ENCODE measurements at places on chromosomes 3 and 15.

- peak; percentile 33 for DNase-seq
Measured at GRCh38 chr3:155745795-155746550, 1.1 kb upstream of the PLCH1 start.

- DNase-seq, result peak; percentile 4
Measured at GRCh38 chr3:29805757-29806156, 524.9 kb downstream of the RBMS3 start.

DNA sequence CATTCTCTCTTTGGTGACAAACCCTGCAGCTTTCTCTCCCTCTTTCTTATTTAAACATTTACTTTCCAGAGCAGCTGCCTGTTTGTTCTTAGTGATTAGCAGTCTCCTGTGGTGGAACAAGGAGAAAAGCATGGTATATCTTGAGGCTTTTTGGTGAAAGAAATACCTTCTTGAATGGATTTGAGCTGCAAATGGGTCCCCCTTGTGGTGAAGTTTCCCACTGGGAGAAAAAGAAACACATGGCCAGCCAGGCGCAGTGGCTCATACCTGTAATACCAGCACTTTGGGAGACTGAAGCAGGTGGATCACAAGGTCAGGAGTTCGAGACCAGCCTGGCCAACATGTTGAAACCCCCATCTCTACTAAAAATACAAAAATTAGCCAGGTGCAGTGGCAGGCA lies 48.3 kb upstream of the ACP3 start:
- peak; percentile 13 for DNase-seq

GRCh38 chr3:133890972-133891644 lies 4.6 kb downstream of the RAB6B start:
- DNase-seq, result no peak

DNA sequence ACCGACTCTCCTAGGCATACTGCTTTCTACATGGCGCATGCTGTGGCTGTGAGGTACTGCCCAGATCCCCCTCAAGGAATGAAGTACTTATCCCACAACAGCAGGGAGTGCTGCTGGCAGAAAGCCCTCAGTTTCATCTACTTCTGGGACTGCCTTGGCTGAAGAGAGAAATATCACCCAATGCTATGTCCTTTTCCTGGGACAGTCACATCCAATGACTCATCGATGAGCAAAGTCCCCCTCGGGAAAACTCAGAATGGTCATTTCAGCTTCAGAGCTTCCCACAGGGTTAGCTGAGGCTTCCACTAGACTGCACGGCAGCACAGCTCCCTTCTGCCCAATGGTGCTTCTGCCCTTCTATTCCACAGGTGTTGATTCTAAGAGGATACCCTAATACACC lies 3.6 kb upstream of the NMD3 start:
- no peak for DNase-seq

- no peak for DNase-seq
Measured at GRCh38 chr3:42451546-42452230, 41.3 kb upstream of the LYZL4 start.

GRCh38 chr15:49083401-49084284 lies 37.4 kb upstream of the SECISBP2L start:
- peak; percentile 36 for DNase-seq

DNA sequence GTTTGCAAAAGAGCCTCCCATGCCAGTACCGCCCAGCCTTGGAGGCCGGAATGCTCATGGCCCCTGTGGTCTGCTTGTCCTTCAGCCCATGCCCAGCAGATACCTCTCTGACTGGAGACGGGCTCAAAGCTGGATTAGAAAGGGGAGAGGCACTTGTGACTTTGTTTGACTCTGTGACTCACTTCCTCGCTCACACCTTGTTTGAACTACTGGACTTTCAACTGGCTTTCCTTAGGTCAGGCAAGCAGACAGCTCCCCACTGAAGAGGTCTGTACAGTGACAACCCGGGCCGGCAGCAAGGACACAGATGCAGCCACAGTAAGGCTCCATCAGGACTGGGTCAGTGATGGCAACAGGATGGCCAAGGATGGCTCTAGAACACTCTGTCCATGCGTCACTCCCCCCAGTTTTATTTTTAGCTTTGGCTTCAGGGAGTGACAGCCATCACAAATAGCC lies 98.6 kb upstream of the ABHD17C start:
- DNase-seq, result no peak

- DNase-seq, result no peak
Measured at GRCh38 chr3:184776916-184777315, 35.0 kb upstream of the VPS8 start.

GRCh38 chr3:42090973-42091731 lies at the start of gene TRAK1:
TRAK1 (plus strand) TSS chr3:42091357; CDS start chr3:42091470, 113 bp downstream.
- DNase-seq, result peak; percentile 78

DNA sequence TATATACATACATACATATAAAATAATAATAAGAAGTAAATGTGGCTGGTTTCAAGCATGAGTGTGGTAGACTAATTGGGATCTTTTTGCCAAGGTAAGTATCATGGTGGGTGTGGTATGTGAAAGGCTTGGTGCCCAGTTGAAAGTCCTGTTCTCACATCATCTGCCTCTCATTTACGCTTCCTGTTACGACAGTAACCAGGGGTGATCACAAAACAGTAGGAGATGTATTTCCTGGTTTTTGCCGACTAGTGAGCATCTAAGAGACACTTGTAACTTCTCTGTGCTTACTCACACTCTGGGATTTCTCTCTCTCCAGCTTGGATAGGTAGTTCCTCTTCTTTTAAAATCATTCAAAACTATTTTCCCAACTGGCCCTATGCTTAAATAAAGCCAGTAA lies 1028.3 kb upstream of the NR2F2 start:
- DNase-seq, result no peak

DNA sequence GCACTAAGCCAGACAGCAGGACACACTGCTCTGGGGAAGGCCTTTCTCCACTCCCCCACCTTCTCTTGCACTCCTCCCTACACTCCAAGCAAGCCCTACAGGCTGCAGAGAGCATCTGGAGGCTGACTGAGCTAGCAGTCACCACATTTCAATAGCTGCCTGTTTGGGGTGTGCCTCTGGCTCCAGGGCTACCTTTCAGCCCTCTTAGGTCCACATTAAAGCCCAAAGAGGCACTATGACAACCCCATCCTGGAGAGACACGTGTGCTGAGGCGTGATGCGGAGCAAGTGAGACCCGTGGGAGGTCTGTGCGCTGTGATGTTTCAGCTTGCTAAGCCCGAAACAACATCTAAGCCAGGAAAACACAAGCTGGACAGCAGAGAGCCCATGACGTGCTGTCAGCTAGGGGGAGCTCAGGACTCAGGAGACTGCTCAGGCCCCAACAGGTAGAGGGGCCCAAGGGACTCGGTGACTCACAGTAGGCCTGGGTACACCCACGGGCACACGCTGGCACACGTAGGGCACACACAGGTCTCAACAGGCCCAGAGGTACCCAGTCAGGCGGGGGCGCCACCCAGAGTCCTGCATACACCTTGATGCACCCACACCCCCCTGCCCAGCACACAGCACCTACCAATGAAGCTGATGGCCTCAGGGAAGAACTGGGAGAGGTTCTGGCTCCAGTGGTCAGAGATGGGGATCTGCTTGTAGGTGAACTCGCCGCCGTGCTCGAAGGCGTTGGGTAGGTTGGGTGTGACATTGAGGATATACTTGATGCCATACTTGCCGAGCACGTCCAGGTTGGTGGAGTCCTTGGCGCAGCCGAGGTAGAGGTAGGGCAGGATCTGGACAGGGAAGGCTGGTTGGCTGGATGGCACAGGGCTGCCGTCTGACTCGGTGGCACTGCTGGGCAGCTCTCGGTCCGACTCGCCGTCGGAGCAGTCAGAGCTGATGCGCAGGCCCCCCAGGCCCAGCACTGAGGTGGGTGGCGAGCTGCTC lies 2.8 kb downstream of the DUSP7 start:
- no peak for DNase-seq

GRCh38 chr3:61340931-61341461 lies 89.7 kb upstream of the FHIT start:
- no peak for DNase-seq

GRCh38 chr3:39130693-39131265 lies 22.6 kb downstream of the CSRNP1 start:
- no peak for DNase-seq

- DNase-seq, result no peak
Measured at GRCh38 chr15:95407534-95407933, 923.0 kb upstream of the NR2F2 start.

DNA sequence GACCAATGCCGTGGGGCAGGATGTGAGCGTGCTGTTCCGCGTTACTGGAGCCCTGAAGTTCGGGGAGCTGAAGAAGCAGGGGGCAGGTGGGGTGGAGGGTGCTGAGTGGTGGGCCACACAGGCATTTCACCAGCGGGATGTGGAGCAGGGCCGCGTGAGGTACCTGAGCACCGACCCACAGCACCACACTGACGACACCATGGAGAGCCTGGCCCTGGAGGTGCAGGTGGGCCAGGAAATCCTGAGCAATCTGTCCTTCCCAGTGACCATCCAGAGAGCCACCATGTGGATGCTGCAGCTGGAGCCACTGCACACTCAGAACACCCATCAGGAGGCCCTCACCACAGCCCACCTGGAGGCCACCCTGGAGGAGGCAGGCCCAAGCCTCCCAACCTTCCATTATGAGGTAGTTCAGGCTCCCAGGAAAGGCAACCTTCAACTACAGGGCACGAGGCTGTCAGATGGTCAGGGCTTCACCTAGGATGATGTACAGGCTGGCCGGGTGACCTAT lies 179.6 kb downstream of the TBC1D2B start:
- DNase-seq, result no peak

GRCh38 chr3:153599685-153600084 lies 437.7 kb downstream of the RAP2B start:
- peak; percentile 77 for DNase-seq

DNA sequence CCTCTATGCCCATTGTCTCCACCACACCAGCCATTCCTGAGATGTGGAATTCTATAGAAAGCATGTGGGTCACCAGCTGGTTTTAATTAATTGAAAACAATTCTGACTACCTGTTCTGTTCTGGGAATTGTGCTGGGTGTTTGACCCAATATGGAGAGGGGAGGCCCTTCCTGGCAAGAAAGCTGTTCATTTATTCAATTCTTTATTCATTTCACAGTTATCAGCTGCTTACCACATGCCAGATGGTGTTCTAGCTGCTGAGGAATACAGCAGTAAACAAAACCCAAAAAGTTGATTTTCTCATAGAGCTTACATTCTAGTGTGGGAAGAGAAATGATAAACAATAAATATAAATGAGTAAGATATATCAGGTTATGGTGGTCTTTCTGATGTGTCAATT lies 296.1 kb upstream of the RASGRP1 start:
- DNase-seq, result no peak

- no peak for DNase-seq
Measured at GRCh38 chr3:42037318-42037945, 53.7 kb upstream of the TRAK1 start.

DNA sequence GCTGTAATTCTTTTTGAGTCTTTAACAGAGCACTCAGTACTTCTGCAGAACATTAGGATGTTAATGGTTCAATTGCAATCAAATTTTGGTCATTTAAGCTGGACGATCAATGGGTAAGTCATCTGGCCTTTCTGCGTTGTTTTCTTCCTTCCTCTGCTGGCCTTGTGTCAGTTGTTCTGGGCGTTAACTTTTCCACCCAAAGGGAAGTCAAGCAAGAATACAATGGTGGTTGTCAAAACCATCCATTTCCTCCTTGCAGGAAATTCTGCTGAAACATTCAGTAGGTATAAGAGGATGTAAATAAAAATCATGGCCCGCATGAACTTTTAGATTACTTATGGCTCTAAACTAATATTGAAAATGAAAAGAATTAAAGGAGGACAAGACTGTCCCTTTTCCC lies 584.0 kb downstream of the GRM7 start:
- DNase-seq, result no peak

DNA sequence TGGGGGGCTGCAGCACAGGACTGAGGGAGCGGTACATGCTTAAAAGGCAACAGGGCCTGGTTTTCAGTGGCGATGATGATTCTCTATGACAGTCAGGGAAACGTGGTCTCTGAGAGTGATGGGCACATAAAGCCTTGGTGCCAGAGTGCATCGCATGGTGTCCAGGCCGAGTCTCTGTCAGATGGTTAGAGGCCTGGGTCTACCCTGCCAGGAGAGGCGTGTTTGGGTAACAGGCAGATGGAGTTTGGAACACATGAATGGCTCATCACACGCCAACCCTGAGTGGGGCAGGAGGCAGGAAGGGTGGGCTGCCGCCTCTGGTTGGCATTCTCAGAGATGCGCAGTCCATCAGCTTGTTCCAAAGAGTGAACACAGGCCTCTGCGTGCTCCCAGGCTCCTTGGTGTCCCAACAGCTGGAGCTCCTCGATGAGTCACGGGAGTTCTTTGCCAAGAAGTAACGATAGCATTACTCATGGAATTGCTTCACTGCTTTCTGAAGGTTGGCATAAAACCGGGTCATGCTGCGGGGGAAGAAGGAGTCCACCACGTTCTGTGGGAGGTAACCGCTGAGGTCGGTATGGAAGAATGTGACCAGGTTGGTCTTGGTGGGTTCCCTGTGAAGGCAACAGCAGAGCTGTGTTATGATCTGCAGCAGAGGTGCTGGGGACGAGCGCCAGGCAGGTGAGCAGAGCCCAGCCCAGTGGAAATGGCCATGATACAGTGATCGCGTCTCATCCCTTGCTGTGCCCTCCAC lies 11.0 kb downstream of the STARD5 start:
- peak; percentile 96 for DNase-seq

DNA sequence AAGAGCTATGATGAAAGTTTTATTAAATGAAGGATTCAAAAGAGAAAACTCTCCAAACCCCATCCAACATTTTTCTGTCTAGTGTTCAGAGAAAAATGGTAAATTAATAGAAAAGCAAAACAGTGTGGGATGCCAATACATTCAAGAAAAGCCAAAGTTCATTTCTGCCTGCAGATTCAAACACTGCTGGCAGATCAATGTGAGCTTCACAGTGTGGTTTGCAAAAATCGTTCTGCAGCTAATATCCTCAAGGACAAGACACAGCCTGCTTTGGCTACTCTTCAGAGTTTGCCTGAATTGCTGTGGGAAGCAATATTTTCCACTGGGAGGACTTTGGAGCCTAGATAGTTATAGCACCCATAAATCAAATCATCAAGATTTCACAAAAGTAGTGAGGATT lies 619.9 kb upstream of the SUCLG2 start:
- DNase-seq, result no peak

DNA sequence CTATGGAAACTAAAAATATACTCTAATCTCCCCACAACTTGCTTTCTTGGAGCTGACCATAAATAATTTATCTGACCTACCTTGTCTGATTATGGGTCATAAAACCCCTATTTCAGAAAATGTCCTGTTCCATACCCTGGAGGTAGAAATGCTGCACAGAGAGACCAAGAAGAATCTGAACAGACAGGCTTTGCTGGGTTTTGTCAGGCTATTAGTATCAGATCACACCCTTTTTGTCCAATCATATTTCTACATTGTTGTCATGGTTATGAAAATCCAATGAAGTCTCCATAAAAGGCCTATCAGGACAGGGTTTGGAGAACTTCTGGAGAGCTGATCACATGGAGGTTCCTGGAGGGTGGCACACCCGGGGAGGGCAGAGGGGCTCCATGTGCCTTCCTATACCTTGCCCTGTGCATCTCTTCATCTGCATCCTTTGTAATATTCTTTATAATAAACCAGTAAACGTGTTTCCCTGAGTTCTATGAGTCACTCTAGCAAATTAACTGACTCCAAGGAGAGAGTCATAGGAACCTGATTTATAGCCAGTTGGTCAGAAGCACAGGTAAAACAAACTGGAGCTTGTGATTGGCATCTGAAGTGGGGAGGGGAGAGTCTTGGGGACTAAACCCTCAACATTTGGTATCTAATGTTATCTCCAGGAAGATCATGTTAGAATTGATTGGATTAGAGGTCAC lies 58.1 kb downstream of the NGLY1 start:
- no peak for DNase-seq

GRCh38 chr3:40574661-40575060 lies 49.9 kb downstream of the ZNF621 start:
- no peak for DNase-seq

GRCh38 chr3:17444865-17445264 lies 297.6 kb downstream of the TBC1D5 start:
- DNase-seq, result no peak

GRCh38 chr3:71005702-71006321 lies 577.7 kb downstream of the FOXP1 start:
- DNase-seq, result no peak

Data from fibroblast of gingiva (primary cell).